Stimulated activated CD8-positive, alpha-beta memory T cell treated with anti-CD3 and anti-CD28 coated beads, Interleukin-15, amount 100 ng/mL, for 4 hours (primary cell): ENCODE measurements at places on chromosomes 1 and 21.

DNA sequence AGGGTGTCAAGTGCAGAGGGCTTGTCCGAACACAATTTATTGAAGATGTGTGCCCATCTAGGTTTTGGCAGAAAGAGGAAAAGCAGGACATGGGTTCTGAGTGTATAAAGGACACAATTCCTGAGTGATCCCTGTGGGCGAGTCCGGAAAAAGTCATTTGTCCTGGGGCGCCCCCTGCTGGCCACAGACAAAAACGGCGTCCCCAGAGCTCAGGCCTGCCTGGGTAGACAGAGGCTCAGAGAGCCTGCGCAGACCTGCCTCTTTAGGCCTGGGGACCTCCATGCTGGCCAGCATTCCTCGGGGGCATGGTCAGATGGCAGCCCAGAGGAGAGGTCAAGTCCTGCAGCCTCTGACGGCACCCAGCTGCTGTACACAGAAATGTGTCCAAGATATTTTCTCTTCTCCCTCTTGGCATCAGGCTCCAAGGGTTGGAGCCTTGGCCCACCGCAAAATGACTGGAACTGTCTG is 65.5 kb upstream of the LRP8 start:
- peak; percentile 39 for DNase-seq

DNA sequence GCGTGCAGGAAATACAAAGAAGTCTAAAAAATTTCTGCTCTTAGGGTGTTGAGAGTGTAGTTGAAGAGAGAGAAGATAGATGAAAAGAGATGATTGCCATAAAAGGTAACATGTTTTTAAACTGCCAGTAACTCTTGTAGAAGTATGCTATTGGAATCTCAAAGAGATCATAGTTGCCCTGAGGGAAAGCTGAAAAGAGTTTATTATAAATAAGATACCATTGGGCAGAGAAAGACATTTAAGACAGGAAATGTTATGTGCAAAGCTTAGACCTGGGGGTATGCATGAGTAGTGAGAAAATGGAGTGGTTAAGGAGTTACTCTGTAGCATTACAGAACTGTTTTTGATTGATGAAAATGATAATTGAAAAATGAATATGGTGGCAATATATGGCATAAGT is 17.6 kb downstream of the GABPA start:
- DNase-seq, result no peak

DNA sequence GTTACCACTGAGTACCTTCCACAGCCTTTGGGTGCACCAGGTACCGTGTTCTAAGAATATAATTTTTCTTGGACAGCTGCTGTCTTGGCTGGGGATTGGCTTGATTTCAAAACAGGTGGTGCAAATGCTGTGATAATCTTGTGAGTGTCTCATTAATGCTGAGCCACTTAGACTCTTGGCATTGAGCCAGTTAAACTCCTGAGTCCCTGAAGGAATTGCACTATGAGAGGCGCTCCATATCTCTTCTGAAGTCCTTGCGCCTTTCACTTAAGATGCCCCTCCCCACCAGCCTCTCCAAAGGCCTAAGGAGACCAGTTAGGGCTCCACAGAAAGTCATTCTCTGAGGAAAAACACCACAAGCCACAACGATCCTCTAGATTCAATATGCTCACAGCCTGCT is 51.0 kb downstream of the BACH1 start:
- DNase-seq, result no peak

DNA sequence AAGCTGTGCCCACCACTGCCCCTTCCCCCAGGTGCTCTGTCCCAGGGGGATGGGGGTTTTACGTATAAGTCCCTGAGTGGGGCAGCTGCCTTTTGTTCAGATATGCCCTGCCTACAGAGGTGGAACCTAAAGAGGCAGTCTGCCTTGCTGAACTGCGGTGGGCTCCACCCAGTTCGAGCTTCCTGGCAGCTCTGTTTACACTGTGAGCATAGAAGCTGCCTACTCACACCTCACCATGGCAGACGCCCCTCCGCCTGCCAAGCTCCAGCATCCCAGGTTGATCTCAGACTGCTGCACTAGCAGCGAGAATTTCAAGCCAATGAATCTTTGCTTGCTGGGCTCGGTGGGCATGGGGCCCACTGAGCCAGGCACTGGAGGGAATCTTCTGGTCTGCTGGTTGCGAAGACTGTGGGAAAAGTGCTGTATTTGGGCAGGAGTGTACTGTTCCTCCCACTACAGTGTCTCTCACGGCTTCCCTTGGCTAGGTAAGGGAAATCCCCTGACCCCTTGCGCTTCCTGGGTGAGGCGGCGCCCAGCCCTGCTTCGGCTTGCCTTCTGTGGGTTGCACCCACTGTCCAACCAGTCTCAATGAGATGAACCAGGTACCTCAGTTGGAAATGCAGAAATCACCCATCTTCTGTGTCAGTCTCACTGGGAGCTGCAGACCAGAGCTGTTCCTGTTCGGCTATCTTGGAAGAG is 17.6 kb upstream of the RWDD3 start:
- no peak for DNase-seq

GRCh38 chr21:21003701-21004100 is 5.5 kb downstream of the NCAM2 start:
- DNase-seq, result no peak

DNA sequence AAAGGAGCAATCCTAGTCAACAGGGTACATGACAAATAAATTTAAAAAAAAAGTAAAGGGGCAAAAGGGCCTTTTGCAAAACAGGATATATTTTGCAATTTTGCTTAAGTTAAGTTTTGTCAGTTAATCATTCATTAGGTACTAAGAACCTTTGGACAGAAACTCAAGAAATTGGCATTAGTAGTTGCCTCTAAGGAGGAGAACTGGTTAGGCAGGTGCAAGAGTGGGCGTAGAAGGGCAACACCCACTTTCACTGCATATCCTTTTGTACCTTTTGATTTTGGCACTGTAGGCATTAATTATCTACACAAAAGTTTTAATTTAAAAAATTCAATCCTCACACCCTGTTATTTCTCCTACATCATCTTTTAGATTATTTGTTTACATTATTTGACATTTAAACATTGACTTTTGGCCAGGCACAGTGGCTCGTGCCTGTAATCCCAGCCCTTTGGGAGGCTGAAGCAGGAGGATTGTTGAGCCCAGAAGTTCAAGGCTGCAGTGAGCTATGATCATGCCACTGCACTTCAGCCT is 4.3 kb downstream of the DDAH1 start:
- DNase-seq, result no peak

DNA sequence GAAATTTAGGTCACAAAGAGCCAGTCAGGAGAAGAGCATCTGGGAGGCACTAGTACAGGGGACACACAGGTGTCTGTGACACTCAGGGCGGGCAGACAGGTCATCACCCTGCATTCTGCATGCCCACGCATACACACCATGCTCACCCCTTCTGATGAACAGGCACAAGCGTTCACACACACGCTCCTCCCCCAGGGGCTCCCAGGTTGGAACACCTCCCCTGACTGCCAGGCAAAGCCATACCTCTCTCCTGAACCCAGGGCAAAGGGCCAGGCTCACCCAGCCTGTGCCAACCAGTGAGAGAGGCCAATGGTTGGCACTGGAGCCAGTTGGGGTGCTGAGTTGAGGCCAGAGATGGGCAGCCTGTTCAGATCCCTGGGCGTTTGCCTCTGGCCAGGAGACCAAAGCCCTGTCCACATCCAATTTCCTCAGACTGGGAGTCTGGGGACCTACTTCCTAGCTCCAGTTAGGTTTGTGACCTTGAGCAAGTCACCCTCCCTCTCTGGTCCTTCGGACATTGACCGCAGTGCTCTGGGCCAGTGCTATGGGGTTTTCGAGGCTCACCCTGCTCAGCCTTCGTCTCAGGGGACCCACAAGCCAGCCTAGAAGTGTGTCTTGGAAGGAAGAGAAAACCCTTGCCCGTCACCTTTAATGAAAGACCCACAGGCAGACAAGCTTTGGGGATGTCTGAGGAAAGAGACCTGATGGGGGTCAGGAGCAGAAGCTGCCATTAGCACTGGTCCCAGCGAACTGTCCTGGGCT is 5.8 kb upstream of the LAD1 start:
- no peak for DNase-seq

GRCh38 chr1:8598060-8598724 is 219.2 kb downstream of the RERE start:
- DNase-seq, result no peak

DNA sequence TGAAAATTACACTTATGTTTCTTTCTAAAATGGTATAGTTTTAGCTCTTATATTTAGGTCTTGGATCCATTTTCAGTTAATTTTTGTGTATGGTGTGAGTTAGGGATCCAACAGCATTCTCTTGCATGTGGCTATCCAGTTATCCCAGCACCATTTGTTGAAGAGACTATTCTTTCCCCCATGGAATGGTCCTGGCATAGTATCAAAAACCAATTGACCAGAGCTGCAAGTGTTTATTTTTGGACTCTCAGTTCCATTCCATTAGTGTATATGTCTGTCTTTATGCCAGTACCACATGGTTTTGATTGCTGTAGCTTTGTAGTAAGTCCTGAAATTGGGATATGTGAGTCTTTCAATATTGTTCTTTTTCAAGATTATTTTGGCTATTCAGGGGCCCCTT is 14.3 kb downstream of the TTLL10 start:
- no peak for DNase-seq

DNA sequence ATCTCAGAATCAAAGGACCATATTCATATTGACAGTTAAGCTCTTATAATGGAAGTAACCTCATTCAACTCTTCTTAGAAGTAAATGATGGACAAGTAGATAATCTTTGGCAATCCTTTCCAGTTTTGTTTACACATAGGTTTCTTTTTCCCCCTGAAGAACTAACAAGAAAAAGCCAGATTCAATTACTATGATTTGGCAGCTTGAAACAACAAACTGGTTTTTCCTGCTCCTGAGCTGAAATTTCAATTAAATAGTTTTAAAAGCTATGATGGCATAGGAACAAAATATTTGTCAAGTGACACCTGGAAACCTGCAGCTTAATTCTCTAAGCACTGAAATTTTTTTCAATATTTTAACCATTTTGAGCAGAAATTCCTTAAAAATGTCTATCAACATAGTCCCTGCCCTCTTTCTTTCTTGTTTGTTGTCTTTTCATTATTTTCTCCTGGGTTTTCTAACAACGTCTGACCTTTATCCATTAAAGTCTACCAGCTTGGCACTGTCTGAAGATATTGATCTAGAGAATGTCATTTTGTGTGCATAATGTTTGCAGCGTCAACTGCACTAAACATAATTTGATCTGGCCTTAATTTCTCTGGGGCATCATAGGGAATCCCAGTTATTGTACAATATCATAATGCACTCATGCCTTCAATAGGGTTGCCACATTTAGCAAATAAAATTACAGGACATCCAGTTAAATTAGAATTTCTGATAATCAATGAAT is 4.0 kb upstream of the SLC35A3 start:
- no peak for DNase-seq

DNA sequence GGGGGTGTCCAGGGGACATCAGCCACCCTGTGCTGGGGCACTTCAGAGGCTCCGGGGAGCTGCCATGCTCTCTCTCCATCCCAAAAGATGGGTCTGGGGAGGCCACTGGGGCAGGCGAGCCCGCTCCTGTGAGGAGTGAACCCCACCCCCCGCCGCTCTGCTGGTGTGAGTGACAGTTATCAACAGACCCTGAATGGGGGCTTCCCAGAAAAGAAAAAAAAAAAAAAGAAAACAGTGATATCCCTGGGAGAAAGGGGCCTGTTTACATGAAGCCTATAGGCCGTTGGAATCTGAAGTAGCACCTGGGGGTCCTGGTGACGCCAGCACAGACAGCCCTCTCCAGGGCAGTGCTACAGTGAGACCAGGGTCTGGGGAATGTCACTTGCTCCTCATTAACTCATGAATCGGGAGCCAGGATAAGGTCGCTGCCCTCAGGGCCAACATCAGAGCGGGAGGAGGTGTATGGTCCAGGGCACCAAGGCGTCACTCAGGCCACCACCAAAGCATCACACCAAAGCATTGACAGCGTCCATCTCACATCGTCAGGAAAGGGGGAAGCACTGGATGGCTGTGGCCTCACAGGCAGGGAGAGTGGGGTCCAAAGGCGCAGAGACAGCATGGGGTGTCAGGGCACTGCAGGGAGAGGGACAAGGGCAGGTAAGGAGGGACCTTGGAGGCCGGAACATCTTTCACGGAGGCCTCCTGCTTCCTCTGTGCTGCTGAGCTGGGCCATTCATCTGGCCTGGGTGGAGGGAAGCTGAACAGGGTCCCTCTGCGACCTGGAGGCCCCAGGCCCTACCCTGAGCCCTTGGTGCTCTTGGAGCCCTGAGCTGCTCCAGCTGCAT is 8.4 kb upstream of the NPHP4 start:
- no peak for DNase-seq

- DNase-seq, result no peak
Measured at GRCh38 chr1:101929343-101929742, 67.4 kb downstream of the OLFM3 start.

DNA sequence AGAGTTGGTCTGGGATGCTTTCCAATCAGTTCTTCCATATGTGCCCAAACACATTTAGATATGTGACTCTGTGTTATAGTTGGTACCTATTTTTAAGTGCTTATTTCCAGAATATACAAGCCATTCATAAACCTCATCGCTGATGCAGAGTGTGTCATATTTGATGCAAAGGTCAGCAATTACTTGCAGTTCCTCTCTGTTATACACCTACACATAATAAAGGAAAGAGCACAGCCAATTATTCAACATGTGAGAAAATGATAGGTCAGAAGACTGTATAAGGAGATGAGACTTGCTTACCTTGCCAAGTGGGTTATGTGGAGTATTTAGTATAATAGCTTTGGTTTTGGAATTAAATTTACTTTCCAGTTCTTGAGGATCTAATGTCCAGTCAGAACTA is 31.3 kb downstream of the KYAT3 start:
- DNase-seq, result no peak

- DNase-seq, result no peak
Measured at GRCh38 chr1:84078108-84078841, 65.8 kb upstream of the PRKACB start.

- no peak for DNase-seq
Measured at GRCh38 chr21:35326677-35327076, 277.6 kb upstream of the RUNX1 start.

GRCh38 chr1:185933580-185933979 is 199.4 kb downstream of the HMCN1 start:
- no peak for DNase-seq

- DNase-seq, result no peak
Measured at GRCh38 chr1:21823206-21823979, 11.3 kb downstream of the LDLRAD2 start.

- no peak for DNase-seq
Measured at GRCh38 chr1:109975718-109976117, 8.8 kb upstream of the AHCYL1 start.

GRCh38 chr1:29417147-29417858 is 181.0 kb downstream of the PTPRU start:
- no peak for DNase-seq

DNA sequence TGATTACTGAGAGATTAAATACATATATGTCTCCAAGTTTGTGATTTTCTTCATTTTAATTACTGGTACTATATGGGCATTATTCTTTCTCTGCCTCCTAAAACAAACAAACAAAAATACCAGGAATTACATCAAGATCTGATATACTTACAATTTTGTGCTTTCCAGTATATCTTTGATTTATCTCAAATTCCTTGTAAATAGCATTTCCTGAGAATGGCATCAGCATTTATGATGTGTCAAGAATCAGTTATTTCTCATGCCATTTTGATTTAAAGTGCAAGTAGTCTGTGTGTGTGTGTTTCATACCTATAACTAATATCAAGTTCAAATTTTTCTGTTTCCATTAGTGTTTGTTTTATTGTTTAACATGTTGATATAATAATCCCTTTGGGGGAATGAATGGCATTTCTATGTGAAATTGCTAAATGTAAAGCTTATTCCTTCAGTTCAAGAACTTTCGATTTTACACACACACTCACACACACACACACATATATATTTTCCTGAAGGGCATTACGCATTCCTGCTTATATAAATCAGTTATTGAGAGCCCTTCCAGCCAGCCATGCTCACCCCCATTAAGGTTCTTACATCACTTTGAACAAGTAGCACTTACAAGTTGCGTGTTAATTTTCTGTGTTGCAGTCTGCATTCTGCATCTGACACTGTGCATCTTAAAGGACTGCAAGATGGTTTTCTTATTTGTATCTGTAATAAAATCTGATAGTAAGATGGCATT is 102.7 kb downstream of the NEK7 start:
- DNase-seq, result no peak
